ENCODE measurements at places on chromosomes 1 and 21.

- DNase-seq: no peak
Observed at GRCh38 chr1:8520483-8520966, 202.6 kb downstream of the SLC45A1 start.

DNA sequence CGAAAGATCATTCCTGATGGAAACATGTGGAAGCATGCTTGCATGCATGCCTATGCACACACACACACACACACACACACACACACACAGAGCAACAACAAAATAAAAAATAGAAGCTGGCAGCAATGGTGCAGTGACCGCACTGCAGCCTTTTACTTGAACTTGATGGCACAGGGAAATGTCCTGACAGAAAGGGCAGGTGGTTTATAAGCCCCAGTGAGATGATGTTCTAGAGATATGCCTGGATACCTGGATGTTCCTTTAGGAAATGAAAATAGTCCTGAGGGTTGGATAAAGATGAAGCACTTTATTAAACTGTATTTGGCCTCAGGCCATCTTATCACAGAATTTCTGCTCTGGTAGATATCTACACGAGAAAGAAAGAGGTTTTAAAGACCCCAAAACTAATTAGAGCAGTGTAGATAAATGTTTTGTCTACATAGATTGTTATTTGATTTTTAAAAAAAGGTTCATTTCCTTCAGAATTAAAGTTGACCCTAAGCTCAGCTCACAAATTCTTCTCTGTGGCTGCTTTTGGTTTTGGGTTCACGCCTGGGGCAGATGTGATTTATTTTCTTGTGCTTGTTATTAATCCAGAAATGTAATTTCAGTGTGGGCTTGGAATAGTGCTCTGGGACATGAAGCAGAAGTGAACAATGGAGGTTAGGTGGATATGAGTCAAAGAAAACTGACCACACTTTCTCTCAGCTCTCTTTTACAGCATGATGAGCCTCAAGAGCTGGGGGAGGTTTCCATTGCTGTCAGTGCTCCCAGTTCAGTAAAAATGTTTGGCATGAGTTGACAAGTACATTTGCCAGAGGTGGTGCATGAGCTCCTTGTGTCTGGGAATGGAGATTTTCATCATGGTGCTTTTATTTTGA lies 22.9 kb downstream of the ADAM30 start:
- peak; percentile 71 for DNase-seq

GRCh38 chr1:240739754-240740153 lies 127.8 kb upstream of the GREM2 start:
- no peak for DNase-seq

GRCh38 chr1:87730274-87731216 lies 401.9 kb downstream of the LMO4 start:
- DNase-seq: no peak

GRCh38 chr21:26043891-26044290 lies 126.7 kb downstream of the APP start:
- no peak for DNase-seq
